ENCODE measurements at places on chromosomes 7 and 10. TPM values are rescaled to one million over a fixed set of nuclear protein-coding genes. Genes with fewer than 3 reads are reported as not detected.

The H2BK1 gene
- total RNA-seq: not detected

The PLPP4 gene
- 6.8 TPM for total RNA-seq

The RSPH10B2 gene
- 0.10 TPM for total RNA-seq

The LHPP gene
- total RNA-seq: 24.2 TPM

The DNAJB6 gene
- total RNA-seq: 101 TPM

The STAMBPL1 gene
- 15.6 TPM for total RNA-seq

The TSPAN15 gene
- total RNA-seq: 51.0 TPM

The ATG9B gene
- total RNA-seq: 0.68 TPM

The TBX20 gene
- total RNA-seq: not detected

The MARVELD1 gene
- total RNA-seq: 58.1 TPM

The SLC39A12 gene
- not detected for total RNA-seq

The OPN4 gene
- 0.17 TPM for total RNA-seq

The CCL24 gene
- not detected for total RNA-seq

The MSMB gene
- total RNA-seq: not detected

The GPR15LG gene
- total RNA-seq: not detected

The COL28A1 gene
- total RNA-seq: 0.84 TPM

The FAM20C gene
- 28.8 TPM for total RNA-seq

The HPSE2 gene
- total RNA-seq: not detected

The INA gene
- total RNA-seq: not detected

The RSPH10B gene
- not detected for total RNA-seq

The CCDC3 gene
- total RNA-seq: not detected

The MYL10 gene
- not detected for total RNA-seq
